Heart left ventricle (tissue), 16 donors: ENCODE measurements at places on chromosomes 3 and 15. TPM values are rescaled to one million over a fixed set of nuclear protein-coding genes. Genes with fewer than 3 reads are reported as not detected.

- no peak overlapping the region for H3K4me3 ChIP-seq
- no peaks in the 10 kb centered on the region for H3K27me3 ChIP-seq
- DNase-seq = no peak
- H3K27ac ChIP-seq = no peak overlapping the region
- no peaks in the 10 kb centered on the region for H3K4me1 ChIP-seq
Measured at GRCh38 chr15:51932161-51932560, 39.4 kb downstream of the LEO1 start.

DNA sequence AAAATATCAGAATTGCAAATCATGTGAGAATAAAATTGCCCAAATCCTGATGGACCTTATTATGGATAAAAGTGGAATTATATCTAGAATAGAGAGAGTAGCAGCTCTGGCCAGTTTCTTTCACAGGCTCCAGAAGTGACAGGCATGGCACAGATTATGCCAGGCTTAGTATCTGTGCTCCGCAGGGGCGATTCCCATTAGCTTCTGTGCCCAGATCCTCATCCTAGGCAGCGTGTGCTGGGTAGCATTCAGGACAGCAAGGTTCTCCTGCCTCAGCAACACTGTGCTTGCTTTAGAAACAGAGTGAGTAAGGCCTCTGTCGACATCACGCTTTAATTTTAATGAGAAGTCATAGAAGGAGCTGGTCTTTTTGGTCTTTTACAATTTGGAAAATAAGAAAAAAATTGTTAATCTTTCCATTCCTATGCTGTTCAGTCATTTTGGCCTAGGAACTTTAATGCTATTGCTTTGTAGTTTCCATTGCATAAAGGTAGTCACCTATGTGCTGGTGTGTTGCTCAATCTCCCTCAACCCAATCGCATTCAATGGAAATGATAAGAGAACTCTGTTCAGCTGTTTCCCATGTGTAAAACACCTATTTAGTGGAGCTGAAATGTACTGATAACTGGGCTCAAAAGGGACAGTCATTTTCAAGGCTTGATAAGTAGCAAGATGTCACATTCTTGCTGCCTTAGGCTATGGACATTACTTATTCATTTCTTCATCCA lies 770.1 kb downstream of the AGBL1 start:
- peak; percentile 46 for DNase-seq
- no peak overlapping the region for H3K27ac ChIP-seq
- no peaks in the 10 kb centered on the region for H3K27me3 ChIP-seq
- H3K36me3 ChIP-seq = no peaks in the 10 kb centered on the region
- no peak overlapping the region for H3K4me3 ChIP-seq
- H3K4me1 ChIP-seq = no peaks in the 10 kb centered on the region

DNA sequence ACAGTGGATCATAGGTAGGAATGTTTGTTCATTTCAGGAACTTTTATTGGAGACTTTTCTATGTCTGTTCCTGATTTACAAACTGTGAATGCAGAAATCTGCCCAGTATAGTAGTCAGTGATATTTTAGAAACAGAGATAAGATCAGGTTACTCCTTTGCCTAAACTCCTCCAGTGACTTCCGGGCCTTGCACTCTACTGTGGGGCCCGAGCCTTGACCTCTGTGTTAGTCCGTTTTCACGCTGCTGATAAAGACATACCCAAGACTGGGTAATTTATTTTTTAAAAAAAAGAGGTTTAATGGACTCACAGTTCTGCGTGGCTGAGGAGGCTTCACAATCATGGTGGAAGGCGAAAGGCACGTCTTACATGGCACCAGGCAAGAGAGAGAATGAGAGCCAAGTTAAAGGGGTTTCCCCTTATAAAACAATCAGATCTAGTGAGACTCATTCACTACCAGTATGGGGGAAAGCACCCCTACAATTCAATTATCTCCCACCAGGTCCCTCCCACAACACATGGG lies 127.1 kb downstream of the DNAJB8 start:
- H3K27me3 ChIP-seq = no peaks in the 10 kb centered on the region
- H3K4me3 ChIP-seq = no peak overlapping the region
- no peak for DNase-seq
- H3K27ac ChIP-seq = no peak overlapping the region

GRCh38 chr15:38226608-38227266 lies 25.9 kb upstream of the SPRED1 start:
- no peaks in the 10 kb centered on the region for H3K4me1 ChIP-seq
- peak; percentile 62 for DNase-seq
- no peaks in the 10 kb centered on the region for H3K27me3 ChIP-seq
- H3K4me3 ChIP-seq = no peak overlapping the region

- no peaks in the 10 kb centered on the region for H3K27me3 ChIP-seq
- no peak overlapping the region for H3K27ac ChIP-seq
- H3K36me3 ChIP-seq = no peaks in the 10 kb centered on the region
- H3K4me1 ChIP-seq = no peaks in the 10 kb centered on the region
Measured at GRCh38 chr3:55427739-55428138, 59.4 kb downstream of the WNT5A start.

GRCh38 chr3:178532476-178532875 lies 3.8 kb upstream of the KCNMB2 start:
- no peak for DNase-seq

GRCh38 chr3:128854475-128854874 lies 24.9 kb upstream of the ACAD9 start:
- H3K27me3 ChIP-seq = no peaks in the 10 kb centered on the region
- DNase-seq = no peak
- no peak overlapping the region for H3K27ac ChIP-seq
- H3K36me3 ChIP-seq = no peaks in the 10 kb centered on the region

- DNase-seq = no peak
- no peaks in the 10 kb centered on the region for H3K27me3 ChIP-seq
- no peaks in the 10 kb centered on the region for H3K4me1 ChIP-seq
- H3K27ac ChIP-seq = no peak overlapping the region
Measured at GRCh38 chr3:152175528-152175889, 93.2 kb upstream of the MBNL1 start.

- DNase-seq = no peak
- no peaks in the 10 kb centered on the region for H3K36me3 ChIP-seq
- H3K27me3 ChIP-seq = no peaks in the 10 kb centered on the region
- H3K4me1 ChIP-seq = no peaks in the 10 kb centered on the region
- no peak overlapping the region for H3K27ac ChIP-seq
- no peak overlapping the region for H3K4me3 ChIP-seq
Measured at GRCh38 chr3:113142476-113142875, 68.9 kb upstream of the BOC start.

- H3K4me3 ChIP-seq = no peak overlapping the region
- no peaks in the 10 kb centered on the region for H3K27me3 ChIP-seq
- no peak for DNase-seq
Measured at GRCh38 chr3:108103040-108103751, 12.4 kb upstream of the CD47 start.

GRCh38 chr3:145953316-145953715 lies 207.7 kb downstream of the PLOD2 start:
- H3K27me3 ChIP-seq = no peaks in the 10 kb centered on the region
- no peaks in the 10 kb centered on the region for H3K36me3 ChIP-seq
- no peak overlapping the region for H3K4me3 ChIP-seq
- no peak for DNase-seq
- H3K4me1 ChIP-seq = no peaks in the 10 kb centered on the region

DNA sequence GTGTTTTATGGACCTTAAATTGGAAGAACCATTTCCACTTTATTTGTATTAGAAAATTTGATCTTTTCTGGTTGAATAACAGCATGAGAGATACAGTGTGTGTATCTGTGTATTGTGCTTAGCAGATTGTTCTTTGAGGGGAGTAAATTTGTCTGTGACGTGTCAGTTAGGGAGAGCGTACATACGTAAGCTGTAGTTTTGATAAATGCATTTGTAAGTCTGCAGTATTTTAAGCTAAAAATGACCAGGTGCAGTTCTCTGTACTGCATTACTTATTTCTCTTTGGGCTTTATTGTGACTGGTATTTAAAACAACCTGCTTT lies 264.8 kb downstream of the ROBO2 start:
- no peaks in the 10 kb centered on the region for H3K27me3 ChIP-seq
- H3K27ac ChIP-seq = no peak overlapping the region
- no peaks in the 10 kb centered on the region for H3K36me3 ChIP-seq
- no peaks in the 10 kb centered on the region for H3K4me1 ChIP-seq

DNA sequence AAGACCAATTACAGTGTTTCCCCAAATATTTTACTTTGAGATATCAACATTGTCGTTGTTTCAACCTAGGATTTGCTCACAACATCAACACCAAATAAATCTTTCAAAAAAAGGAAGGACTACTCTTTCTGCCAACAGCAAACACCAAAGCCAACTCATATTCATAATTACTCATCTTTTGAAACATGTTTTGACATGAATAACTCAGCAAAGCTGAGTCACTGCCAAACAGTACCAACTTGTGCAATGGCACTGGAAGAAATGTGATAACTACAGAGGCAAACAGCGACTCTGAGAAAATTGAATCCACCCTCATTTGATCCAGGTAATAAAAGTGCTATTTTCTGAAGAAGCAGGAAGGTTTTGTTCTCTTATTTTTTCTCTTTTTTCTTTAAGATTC lies 67.2 kb downstream of the PEX5L start:
- no peak overlapping the region for H3K4me3 ChIP-seq
- no peak for DNase-seq
- H3K36me3 ChIP-seq = no peaks in the 10 kb centered on the region
- no peak overlapping the region for H3K27ac ChIP-seq
- H3K4me1 ChIP-seq = no peaks in the 10 kb centered on the region

- no peaks in the 10 kb centered on the region for H3K27me3 ChIP-seq
- peaks cover 52% of the 10 kb centered on the region for H3K4me1 ChIP-seq
- H3K27ac ChIP-seq = peak overlapping the region; percentile 61
- peak overlapping the region; percentile 37 for H3K4me3 ChIP-seq
- DNase-seq = no peak
- H3K36me3 ChIP-seq = no peaks in the 10 kb centered on the region
Measured at GRCh38 chr3:114418724-114419543, 125.1 kb downstream of the TIGIT start.

GRCh38 chr3:158789592-158789991 lies 12.3 kb upstream of the MFSD1 start:
- DNase-seq = no peak
- H3K4me3 ChIP-seq = no peak overlapping the region
- H3K27me3 ChIP-seq = no peaks in the 10 kb centered on the region
- H3K36me3 ChIP-seq = no peaks in the 10 kb centered on the region
- no peaks in the 10 kb centered on the region for H3K4me1 ChIP-seq

DNA sequence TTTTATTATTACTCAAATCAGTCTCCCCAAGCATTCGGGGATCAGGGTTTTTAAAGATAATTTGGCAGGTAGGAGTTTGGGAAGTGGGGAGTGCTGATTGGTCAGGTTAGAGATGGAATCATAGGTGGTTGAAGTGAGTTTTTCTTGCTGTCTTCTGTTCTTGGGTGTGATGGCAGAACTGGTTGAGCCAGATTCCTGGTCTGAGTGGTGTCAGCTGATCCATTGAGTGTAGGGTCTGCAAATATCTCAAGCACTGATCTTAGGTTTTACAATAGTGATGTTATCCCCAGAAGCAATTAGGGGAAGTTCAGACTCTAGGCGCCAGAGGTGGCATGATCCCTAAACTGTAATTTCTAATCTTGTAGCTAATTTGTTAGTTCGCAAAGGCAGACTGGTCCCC lies 20.6 kb upstream of the TRANK1 start:
- no peak overlapping the region for H3K4me3 ChIP-seq
- H3K4me1 ChIP-seq = no peaks in the 10 kb centered on the region
- no peaks in the 10 kb centered on the region for H3K27me3 ChIP-seq
- no peak overlapping the region for H3K27ac ChIP-seq
- no peak for DNase-seq

GRCh38 chr3:27342267-27342666 lies 26.9 kb downstream of the NEK10 start:
- H3K27ac ChIP-seq = peak overlapping the region; percentile 49
- no peak overlapping the region for H3K4me3 ChIP-seq
- no peaks in the 10 kb centered on the region for H3K27me3 ChIP-seq

DNA sequence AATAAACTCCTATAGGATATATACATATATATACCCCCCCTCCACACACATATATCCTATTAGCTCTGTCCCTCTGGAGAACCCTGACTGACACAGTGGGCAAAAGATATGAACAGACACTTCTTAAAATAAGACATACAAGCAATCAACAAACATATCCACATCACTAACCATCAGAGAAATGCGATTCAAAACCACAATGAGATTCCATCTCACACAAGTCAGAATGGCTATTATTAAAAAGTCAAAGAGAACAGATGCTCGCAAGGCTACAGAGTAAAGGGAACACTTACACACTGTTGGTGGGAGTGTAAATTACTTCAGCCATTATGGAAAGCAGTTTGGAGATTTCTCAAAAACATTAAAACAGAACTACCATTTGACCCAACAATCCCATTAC lies 46.2 kb upstream of the ARHGEF26 start:
- H3K4me3 ChIP-seq = no peak overlapping the region
- no peaks in the 10 kb centered on the region for H3K27me3 ChIP-seq
- no peaks in the 10 kb centered on the region for H3K4me1 ChIP-seq
- H3K36me3 ChIP-seq = no peaks in the 10 kb centered on the region
- no peak for DNase-seq

GRCh38 chr3:40179016-40179415 lies 130.5 kb upstream of the EIF1B start:
- H3K36me3 ChIP-seq = no peaks in the 10 kb centered on the region
- H3K27ac ChIP-seq = no peak overlapping the region
- peak; percentile 73 for DNase-seq
- no peaks in the 10 kb centered on the region for H3K4me1 ChIP-seq

- no peak for DNase-seq
- no peaks in the 10 kb centered on the region for H3K27me3 ChIP-seq
- H3K4me3 ChIP-seq = no peak overlapping the region
- peaks cover 3% of the 10 kb centered on the region for H3K4me1 ChIP-seq
Measured at GRCh38 chr3:136942803-136943202, 15.0 kb upstream of the IL20RB start.

DNA sequence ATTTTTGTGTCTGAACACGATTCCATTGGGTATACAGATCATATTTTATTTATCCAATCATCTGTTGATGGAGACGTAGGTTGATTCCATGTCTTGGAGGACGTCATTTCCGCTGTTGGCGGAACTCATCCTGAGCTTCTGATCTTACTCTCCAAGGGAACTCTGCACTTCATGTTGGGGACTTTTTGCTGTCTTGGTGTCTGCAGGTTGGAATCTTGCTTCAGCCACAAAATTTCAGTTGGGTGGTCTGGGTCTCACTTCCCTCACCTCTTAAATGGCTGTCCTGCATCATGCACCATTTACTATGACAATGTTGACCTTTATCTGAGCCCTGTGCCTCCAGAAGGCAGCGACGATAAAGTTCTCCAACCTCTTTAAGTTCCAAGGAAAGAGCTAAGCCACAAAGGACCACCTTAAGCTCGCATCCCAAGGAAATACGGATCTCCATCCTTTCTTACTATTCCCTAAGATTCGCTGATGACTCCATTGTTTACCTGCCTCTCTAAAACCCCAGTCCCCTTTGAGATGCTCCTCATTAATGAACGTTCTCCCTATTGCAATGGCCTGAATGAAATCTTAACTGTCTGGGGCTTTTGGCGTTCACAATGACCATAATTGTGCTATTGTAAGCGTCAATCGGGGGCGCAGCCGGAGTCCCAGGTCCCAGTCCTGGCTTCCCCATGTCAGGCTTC lies 23.1 kb upstream of the RNU6-1 start:
- H3K27ac ChIP-seq = no peak overlapping the region
- no peaks in the 10 kb centered on the region for H3K27me3 ChIP-seq
- no peak for DNase-seq
- H3K36me3 ChIP-seq = no peaks in the 10 kb centered on the region
- H3K4me3 ChIP-seq = no peak overlapping the region
- peaks cover 11% of the 10 kb centered on the region for H3K4me1 ChIP-seq

OR5K2 gene
- total RNA-seq = not detected

SRGAP3 gene
- 3.1 TPM for total RNA-seq

UCN2 gene
- total RNA-seq = 0.35 TPM

VIPR1 gene
- total RNA-seq = 3.2 TPM

MUC4 gene
- total RNA-seq = not detected

TMEM212 gene
- not detected for total RNA-seq

ANXA2 gene
- total RNA-seq = 106 TPM

GOLGA6B gene
- not detected for total RNA-seq

DPPA2 gene
- total RNA-seq = not detected

NR2E3 gene
- 0.25 TPM for total RNA-seq

ALDH1A3 gene
- total RNA-seq = 3.0 TPM

GP9 gene
- not detected for total RNA-seq
